ENCODE measurements at places on chromosomes 3 and 15.

DNA sequence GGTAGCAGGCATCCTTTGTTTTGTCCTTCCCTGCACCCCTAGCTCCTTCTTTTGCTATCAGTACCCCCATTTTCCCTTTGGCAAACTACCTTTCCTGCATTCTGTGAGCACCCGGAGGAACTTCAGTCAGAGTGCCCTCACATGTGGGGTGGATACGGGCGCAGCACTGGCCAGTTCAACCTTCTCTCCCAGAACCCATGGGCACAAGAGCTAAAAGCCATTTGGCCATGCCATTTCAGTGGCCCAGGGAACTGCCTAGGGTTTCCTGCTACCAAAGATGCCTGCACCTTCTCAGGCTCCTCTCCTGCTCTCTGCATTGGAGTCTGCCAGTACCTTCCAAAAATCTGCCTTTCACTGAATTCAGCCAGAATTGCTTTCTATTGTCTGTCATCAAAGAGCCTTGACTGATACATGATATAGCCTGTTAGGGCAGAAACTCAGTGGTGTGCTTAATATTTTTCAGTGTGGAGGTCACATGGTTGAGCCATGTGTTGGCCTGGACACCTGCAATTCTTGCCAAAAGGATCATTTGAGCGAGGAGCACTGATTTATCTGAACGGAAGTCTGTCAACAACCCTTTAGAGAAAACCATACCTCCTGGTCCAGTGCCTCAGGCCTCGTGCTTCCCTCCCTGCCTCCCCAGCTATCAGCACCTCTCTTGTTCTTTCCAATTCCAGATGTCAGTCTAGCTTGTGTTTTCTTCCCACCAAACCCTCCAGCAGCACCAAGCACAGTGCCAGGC lies 27.0 kb upstream of the HHATL start:
- no peak for DNase-seq

DNA sequence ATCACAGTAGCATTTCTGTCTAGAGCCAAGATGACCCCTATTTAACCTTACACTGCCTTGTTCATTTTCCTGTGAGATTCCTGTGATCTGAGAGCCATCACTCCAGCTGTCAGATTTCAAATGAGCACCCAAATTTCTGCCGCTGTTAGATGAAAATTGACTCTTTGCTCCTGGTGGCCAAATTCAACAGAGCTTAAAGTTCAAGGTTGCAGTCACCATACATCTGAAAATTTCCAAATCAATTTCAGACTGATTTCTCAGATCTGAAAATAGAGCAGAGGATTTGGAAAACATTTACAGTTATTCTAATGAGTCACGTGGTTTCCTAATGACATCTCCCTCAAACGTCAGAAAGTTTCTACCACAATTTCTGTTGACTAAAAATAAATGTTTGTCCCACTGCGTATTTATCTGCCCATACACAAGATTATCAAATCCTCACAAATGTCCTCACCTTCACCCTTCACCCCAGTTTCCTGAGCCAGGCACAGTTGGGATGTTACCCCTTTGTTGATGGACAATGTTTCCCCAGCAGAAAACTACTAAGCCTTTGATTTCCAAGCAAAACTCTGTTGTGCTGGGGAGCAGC lies 16.4 kb downstream of the HDC start:
- DNase-seq = no peak

GRCh38 chr3:150273396-150273795 lies 134.7 kb upstream of the TSC22D2 start:
- DNase-seq = no peak

GRCh38 chr3:112803467-112803866 lies 43.2 kb downstream of the CD200R1L start:
- no peak for DNase-seq

DNA sequence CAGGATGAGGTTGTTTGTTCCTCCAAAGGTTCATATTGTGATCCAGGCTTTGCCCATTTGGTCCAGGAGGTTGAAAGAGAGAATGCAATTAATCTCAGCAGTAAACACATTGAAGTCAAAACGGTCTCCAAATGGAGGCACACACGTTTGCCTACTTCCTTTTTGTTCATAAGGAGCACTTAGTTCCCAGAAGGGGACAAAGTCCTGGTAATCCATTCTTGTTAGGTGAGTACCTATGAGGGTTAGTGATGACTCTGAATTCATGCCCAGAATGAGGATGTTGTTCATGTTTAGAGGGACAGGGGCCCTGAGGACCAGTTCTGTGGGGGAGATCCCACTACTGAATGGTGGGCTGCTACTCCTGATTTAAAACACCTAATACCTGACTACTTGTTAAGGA lies 177.7 kb downstream of the ALDH1A2 start:
- no peak for DNase-seq

DNA sequence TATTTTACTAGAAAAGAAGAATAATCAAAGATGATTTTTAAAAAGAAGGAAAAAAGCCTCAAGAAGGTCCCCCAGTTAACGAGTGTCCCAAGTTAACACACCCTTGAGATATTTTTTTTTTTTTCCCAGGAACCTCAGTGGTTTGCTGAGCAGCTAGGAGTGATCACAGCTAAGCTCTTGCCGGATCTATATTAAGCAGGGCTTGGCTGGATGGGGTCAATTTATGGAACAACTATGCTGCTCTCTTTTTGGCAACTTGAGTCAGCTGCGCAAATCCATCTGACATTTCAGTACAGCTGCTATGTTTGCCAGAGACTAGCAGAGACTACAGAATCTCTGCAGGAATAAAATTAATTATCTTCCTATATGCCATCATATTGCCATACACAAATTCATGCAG lies at the start of gene LMOD3:
Gene LMOD3 (minus strand): TSS at position 193 of the 400 bp plus-strand sequence. CDS start 209 bp downstream, outside the sequence.
- DNase-seq = no peak

GRCh38 chr3:111582120-111582474 lies 13.0 kb downstream of the ZBED2 start:
- DNase-seq = no peak

- DNase-seq = no peak
Observed at GRCh38 chr3:73575519-73575918, 49.2 kb downstream of the PDZRN3 start.

DNA sequence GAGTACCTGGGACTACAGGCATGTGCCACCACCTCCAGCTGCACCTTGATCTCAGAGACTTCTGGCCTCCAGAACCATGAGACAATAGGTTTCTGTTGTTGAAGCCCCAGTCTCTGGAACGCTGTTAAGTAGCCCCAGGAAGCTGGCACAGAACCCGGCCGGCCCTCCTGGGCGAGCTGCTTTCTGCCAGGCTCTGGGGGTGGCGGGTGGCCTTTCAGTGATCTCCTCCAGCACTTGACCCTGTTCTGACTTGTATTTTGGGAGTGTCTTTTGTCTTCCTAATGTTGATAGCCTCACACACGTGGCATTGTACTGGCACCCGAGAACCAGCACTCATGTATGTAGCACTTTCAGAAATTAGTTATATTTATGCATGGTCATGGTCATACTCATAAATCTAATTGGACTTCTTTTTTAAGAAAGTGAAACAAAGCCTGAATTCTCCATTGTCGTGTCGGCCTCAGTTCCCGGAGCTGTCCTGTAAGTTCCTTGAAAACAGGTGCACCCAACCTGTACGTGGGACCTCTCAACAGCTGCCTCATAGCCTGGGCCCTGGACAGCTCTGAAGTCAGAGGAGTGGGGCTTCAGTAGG lies 74.0 kb downstream of the TFRC start:
- DNase-seq = no peak

DNA sequence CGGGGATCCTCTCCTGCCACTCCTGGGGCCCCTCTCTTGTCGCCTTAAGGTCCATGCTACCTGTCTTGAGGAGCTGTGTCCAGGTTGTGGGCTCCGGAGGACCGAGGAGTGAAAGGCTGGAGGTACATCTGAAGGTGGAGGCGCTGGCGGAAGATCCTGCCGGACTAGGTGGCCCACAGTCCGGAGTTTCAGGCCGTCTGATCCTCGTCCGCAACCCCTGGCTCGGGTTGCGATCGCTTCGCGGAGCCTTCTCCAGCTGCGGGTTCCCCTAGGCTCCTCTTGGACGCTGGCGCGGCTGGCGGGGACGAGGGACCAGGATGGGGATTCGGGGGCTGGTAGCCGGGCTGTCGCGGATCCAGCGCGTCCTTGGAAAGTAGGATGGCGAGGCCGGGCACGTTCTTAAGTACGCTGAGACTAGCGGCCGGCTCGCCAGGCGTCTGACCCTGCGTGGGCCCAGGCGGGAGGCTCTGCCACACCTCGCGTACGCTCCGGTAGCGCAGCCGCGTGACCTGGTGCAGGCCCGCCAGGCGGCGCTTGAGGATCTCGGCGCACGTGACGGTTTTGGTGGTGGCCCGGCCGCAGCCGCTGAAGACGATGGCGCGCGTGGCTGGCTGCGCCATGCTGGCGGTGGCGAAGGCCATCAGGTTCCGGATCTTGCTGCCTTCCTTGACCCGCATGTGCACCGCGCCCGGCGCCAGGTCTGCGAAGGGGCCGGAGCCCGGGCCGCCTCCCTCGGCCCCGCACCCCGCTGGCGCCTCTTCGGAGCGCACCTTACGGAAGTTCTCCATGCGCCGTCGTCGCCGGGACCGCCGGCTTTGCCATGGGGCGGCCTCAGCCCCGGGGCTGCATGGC lies 550 bp downstream of the RPP25 start:
- peak; percentile 39 for DNase-seq

DNA sequence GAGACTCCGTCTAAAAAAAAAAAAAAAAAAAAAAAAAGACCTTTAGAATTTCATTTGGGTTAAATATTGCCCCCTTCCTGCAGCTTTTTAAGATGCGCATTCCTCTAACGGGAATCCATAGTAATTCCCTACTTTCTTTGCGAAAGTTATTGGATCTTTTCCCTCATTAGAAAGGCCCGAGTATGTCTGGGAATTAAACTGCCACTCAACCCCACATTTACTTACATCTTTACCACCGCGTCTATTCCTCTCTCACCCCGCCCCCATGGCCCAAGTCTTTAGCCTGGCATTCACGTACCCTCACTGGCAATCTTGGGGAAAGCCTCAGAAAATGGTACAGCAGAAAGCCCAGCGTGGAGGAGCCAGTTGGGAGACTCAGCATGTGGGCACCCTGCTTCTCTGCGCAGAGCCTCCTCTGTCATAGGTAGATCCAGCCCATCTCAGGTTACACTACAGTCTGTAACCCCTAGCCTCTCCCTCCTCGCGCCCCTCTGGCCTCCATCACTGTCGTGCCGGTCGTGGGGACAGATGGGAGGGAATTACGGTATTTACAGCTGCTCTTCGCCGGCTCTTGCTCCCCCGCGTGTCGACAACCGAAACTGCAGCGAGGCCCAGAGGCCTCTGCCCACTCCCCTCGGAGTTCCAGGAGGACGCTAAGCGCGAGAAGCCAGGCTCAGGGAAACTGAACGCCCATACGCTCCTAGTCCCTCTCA lies 6.4 kb upstream of the ANKDD1A start:
- DNase-seq = peak; percentile 59

GRCh38 chr15:32919749-32920414 lies 202.1 kb downstream of the GREM1 start:
- DNase-seq = no peak

- DNase-seq = no peak
Observed at GRCh38 chr15:40343512-40343911, 2.8 kb upstream of the CCDC9B start.

- DNase-seq = no peak
Observed at GRCh38 chr3:54773271-54773670, 154.6 kb downstream of the LRTM1 start.

DNA sequence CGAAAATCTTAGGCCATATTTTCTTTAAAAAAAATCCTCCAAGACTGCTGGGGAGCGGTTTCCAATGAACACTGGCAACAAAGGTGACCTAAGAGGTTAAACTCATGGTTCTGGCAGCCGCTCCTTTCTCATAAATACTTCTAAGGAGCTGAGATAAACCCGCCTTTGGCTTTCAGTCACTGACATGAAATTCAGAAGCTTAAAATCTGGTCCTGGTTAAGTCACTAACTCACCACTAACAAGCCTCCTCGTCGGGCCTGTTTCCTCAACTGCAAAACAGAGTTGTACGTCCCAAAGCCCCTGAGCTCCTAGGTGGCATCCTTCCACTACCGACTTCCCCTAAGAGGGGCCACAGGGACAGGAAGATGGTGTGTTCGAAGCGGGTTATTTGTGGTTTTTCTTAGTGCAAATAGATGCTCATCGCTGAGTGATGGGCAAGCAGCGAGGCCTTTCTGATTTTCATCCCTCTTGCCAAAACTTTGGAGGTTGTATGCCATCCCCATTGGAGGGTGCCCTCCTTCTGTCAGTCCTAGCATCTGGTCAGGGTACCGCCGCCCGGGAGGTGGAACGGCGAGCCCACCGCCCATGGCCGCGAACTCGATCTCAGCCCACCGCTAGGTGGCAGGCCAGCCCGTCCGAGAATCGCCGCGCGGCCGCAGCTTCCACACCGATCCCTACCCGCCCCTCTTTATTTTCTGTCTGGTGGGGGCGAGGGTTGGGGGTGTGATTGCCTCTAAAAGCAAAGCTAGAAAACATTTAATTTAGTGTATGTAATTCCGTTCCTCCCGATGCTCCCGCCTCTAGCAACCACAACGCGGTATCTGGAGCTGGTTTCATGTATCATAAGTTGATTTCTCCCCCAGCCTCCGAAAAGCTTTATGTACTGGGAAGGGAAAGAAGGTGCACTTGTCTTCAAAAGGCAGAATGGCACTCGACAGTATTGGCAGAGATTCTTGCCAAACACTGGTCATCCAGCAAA lies 4.6 kb downstream of the BCL6 start:
- DNase-seq = no peak

DNA sequence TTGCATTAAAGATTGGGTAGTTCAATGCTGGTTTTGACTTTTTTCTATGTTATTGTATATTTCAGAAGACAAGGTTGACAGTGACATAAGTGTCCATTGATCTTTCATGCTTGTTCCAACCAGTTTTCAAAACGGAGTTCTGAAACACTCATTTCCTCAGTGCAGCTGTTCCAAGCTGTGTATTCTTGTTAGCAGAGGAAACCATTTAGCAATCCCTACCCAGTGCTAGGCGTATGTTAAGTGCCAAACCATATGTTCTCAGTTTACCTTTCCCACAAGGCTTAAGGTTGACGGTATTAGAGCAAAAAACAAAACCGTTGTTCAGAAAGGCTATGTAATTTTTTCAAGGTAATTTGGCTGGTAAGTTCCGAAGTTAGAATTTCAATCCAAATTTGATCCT lies 9.1 kb downstream of the ATOSA start:
- no peak for DNase-seq

- no peak for DNase-seq
Observed at GRCh38 chr15:60939389-60939788, 289.7 kb downstream of the RORA start.

- no peak for DNase-seq
Observed at GRCh38 chr15:25362545-25362944, 76.3 kb downstream of the UBE3A start.

All from stimulated activated CD8-positive, alpha-beta memory T cell treated with anti-CD3 and anti-CD28 coated beads, Interleukin-4, amount 100 ng/mL, for 1 hour (primary cell).